ENCODE measurements at places on chromosomes 6 and 20. TPM values are rescaled to one million over a fixed set of nuclear protein-coding genes. Genes with fewer than 3 reads are reported as not detected.

Gene SLA2
- total RNA-seq: not detected

Gene COL9A3
- 0.14 TPM for total RNA-seq

Gene LAMA2
- 0.68 TPM for total RNA-seq

Gene EPM2A
- total RNA-seq: 4.5 TPM

Gene BPIFB4
- total RNA-seq: not detected

Gene MDFI
- 67.1 TPM for total RNA-seq

Gene MRPL2
- total RNA-seq: 21.8 TPM

Gene HRH3
- not detected for total RNA-seq

Gene HLA-DRA
- total RNA-seq: 1.1 TPM

Gene NKAIN4
- total RNA-seq: 2.7 TPM

Gene HLA-DPB1
- not detected for total RNA-seq

Gene DEFB112
- total RNA-seq: not detected

Gene RNF39
- 1.5 TPM for total RNA-seq

Gene PACRG
- total RNA-seq: 0.21 TPM

Gene ASXL1
- total RNA-seq: 32.4 TPM

Gene BPIFA1
- total RNA-seq: 24.0 TPM

Gene POM121L2
- total RNA-seq: not detected

Gene REM1
- total RNA-seq: not detected

Gene CLPSL1
- not detected for total RNA-seq

Gene SLC32A1
- total RNA-seq: not detected

Gene LAMA4
- total RNA-seq: 2.3 TPM

Gene SIRPB2
- 0.21 TPM for total RNA-seq

Gene CYB5R4
- total RNA-seq: 5.8 TPM

Gene PSMB8
- total RNA-seq: 29.1 TPM

Gene BTN1A1
- not detected for total RNA-seq

Gene JPH2
- total RNA-seq: 0.68 TPM

Gene IMPG1
- total RNA-seq: not detected
